ENCODE measurements at places on chromosomes 1 and 21. TPM values are rescaled to one million over a fixed set of nuclear protein-coding genes. Genes with fewer than 3 reads are reported as not detected.
A peak's percentile ranks its signal among the peaks of the same experiment; 100 is the strongest.

FCRL1 gene
- polyA plus RNA-seq, result 0.14 TPM

SMCP gene
- not detected for polyA plus RNA-seq

APOBEC4 gene
- not detected for polyA plus RNA-seq

HTR6 gene
- polyA plus RNA-seq, result 2.0 TPM

DNA sequence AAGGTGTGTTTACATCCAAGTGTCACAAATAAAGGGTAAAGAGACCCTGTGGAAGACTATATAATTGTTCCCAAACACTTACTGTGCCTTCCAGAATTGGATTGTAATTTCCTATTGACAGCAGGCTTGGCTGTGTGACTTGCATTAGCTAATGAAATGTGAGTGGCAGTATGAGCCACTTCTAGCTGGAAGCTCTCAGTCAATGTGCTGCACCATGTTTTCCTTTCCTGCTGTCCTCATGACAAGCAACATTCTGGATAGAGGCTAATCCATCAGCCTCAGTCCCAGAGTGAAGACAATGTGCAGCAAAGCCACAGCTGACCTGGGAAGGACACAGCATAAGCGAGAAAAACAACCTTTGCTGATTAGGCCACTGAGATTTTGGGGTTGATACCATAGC lies 5.9 kb upstream of the FOXJ3 start:
- DNase-seq, result no peak

DNA sequence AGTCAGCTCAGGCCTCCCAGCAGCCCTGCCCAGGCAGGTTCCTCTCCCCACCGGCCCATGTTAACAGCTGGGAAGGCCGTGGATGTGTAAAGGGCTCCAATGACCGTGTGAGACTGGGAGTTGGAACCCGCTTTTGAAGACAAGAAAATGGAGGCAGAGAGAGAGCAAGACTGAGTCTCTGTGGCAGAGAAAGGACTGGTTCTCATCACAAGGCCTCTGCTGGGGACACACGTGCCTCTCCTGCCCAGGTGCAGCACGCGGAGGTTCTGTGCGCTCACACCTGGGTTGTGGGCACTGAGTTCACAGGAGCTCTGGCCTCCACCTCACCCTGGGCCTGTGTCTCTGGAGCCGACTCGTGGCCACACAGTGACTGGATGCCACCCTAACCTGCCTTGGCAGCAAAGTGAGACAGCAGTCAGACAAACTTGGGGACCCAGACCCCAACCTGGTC lies 27.0 kb downstream of the RUNX3 start:
- no peak for DNase-seq

DNA sequence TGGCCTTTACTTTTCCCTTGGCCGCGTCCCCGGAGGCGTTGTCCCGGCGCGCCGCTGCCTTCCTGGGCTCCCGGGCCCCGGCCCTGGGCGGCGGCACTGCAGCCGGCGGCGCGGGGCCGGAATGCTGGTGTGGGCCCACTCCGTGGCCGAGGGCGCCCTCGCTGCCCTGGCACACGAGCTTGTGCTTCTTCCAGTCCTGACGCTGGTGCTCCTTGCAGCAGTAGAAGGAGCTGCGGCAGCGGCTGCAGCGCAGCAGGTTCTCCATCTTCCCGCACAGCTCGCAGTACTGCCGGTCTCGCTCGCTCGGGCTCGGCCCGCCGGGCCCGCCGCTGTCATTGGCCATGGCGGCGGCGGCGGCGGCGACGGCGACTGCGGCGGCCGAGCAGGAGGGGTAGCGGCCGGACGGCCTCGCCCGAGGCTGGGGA lies 529 bp downstream of the EGLN1 start:
- no peak for DNase-seq

KIF14 gene
- 7.9 TPM for polyA plus RNA-seq

DNA sequence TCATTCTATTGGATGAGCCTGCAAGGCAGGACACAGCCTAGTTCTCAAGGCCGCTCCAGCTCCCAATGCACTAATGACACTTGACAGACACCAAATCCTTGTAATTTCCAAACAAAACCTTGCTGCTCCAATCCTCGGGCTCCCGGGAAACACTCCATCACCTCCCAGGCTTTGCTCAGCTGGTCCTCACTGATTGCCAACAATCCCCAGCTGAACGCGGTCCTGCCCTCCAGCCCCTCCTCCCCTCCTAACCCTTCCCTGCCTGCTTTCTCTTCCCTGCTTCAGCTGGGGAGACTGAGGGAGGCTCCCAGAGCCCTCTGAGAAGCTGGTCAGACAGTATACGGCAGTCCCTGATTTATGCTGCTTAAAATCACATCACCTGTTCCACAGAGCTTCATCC lies 114.4 kb upstream of the TNR start:
- no peak for DNase-seq

DNA sequence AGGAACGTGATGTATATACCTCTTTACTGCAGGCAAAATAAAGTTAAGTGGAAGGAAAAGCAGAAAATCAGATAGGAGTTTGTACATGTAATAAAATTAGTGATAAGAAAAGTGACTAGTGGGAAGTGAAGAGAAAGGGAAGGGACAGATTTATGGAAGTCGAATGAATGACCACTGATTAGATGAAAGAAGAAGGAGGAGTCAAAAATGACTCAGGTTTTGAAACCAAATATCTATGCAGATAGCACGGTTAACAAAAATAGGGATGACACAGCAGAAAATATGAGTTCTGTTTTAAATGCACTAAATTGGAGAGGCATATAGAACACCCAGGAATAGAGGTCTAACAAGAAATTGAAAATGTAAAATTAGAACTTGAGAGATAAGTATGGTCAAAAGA lies 128.0 kb downstream of the HMCN1 start:
- no peak for DNase-seq

- no peak for DNase-seq
These were observed 14.6 kb downstream of the CHIT1 start for GRCh38 chr1:203214871-203215270.

PODN gene
- 1.1 TPM for polyA plus RNA-seq

DNA sequence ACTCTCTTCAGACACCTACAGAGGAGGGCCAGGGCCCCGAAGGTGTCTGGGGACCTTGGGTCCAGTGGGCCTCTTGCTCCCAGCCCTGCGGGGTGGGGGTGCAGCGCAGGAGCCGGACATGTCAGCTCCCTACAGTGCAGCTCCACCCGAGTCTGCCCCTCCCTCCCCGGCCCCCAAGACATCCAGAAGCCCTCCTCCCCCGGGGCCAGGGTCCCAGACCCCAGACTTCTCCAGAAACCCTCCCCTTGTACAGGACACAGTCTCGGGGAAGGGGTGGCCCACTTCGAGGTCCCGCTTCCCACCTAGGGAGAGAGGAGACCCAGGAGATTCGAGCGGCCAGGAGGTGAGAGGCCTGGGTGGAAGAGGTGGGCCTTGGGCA lies 3.7 kb downstream of the ADAMTSL4 start:
- DNase-seq, result no peak

CELA3B gene
- not detected for polyA plus RNA-seq

NEGR1 gene
- 2.8 TPM for polyA plus RNA-seq

DNA sequence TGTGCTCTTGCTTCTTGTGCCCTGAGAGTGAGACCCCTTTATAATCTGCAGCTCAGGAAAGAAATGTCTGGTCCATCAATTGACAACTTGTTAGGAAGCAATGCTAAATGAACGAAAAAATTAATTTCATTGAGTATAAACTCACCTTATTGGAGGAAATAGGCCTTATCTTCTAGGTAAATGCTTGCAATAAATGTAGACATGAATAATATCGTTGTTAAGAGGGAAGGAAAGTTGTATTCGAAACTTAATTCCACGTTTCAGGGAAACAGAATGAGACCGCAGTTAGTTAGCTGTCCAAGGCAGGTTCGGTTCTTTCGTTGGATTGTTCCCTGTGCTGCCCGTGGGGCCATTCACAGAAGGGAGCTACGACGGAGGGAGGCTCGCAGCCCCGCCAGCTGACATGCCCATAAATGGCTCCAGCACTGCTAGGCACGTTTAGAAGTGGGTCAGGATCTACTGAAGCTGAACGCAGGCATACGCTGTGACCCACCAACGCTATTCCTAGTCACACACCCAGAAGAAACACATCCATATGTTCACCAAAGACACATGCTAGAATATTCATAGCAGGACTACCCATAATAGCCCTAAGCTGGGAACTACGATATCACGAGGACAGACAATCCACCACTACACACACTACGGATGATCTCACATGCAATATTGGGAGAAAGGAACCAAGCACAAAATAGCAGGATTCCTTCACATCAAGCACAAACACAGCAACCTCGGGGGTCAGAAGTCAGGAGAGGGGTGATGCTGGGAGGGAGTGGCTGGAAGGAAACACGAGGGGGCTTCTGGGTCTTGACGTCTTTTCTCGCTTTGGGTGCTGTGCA lies 56.2 kb upstream of the LBR start:
- no peak for DNase-seq

MROH9 gene
- polyA plus RNA-seq, result not detected

DNA sequence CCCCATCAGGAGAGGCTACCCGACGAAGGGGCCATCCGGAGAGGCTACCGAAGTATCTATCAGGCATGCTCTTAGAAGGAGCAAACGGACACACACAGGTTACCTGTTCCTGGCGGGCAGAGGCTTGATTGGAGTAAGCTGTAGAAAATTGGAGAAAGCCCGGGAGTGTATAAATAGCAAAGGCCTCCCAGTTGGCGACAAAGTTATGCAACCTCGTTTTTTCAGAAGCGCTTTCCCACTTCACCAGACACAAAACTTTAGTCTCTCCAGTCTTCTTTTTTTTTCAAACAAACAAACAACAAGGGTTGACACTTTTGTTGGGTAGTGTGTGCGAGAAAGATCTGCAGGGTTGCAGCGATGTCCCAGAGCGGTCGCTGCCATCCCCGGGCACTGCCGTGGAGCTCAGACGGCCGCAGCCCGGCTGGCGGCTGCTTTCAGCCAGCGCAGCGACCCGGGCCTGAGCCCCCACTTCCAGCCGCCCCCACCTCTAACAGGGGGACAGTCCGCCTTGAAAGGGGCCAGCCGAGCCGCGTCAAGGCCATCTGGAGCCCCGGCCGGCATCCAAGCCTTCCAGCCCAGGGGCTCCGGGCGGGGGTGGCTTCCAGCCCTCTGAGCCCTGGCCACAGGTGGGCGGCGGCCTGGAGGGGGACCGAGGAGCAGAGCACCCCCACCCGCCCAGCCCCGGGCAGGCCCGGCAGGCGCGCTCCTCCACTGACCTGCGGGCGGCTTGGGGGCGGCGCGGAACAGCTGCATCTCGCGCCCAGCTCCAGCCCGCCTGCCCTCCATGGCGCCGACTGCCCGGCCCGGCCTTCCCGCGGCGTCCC lies 616 bp downstream of the MCOLN3 start:
- no peak for DNase-seq

VSIG8 gene
- 0.32 TPM for polyA plus RNA-seq

HUNK gene
- 19.6 TPM for polyA plus RNA-seq

DNA sequence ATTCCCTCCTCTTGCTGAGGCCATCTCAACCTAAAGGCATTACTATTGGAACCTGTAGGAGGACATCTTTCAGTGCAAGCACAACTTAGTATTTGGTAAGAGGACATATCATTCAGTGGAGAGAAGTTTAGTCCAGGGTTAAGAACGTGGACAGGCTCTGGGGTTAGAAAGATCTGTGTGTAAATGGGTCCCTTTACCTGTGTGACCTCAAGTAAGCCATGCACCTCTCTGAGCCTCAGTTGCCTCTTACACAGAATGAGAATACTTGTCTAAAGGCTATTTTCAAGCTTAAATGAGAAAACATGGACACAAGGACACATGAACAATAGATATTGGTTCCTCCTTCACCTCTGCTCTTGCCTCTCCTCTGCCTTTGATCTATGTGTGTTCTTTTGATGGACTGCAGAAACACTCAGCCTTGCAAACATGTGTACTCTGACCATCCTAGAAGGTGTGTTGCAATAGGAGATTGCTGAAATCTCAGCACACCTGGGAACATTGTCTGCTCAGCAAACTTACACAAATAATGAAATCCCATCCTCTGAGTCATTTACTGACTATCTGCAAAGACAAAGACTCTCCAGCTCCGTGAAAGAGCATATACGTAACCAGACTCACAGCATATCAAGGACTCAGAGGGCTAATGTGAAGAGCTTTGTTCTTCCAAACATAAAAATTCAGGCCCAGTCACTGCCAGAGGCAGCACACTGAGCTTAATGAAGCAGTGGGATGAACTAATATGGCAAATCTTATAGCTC lies 143.8 kb downstream of the DAB1 start:
- no peak for DNase-seq

GRCh38 chr21:28132713-28133112 lies 860.0 kb downstream of the LTN1 start:
- DNase-seq, result no peak

OR6N1 gene
- not detected for polyA plus RNA-seq

GRCh38 chr1:44250068-44250781 lies 37.0 kb downstream of the DMAP1 start:
- DNase-seq, result no peak

LCE6A gene
- polyA plus RNA-seq, result not detected

GRCh38 chr1:159421821-159422220 lies 10.2 kb upstream of the OR10J4 start:
- no peak for DNase-seq

DNA sequence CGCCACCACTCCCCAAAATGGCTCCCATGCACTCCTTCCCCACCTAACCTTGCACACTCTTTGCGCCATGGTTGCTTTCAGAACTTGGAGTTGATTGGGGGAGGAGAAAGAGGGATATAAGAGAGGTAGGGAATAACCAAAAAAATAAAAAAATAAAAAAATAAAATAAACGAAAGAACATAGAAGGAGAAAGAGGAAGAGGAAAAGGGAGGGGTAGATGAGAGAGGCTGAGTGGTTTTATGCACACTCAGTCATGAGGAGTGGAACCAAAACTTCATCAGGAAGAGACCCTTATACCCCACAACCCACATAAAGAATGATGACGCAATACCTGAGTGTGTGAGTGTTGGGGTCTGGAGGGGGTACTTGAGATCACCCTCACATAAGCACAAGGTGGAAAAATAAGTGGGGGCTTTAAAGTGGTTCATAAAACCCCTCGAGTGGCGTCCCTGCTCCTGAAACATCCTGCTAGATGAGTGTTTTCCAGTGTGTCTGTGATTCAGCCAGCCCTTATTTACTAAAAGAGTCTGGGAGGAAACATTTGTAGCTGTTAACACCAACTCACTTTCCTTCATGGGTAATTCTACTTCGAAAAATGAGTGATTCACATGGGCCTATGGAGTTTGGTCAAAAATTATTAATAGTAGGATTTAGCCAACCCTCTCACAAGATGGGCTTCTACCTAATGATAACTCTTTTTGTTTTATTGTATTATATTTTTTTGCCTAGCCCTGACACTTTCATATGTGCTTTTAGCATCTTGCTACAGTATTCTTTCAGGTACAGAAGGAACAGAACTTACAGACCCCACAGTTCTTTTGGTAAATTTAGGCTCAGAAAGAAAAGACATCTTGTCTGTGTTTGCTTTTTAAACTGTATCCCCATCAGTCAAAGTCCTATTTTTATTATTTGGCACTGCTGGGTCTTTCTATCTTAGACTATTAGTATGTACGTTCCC lies 5.2 kb downstream of the SLAMF1 start:
- DNase-seq, result no peak

DNA sequence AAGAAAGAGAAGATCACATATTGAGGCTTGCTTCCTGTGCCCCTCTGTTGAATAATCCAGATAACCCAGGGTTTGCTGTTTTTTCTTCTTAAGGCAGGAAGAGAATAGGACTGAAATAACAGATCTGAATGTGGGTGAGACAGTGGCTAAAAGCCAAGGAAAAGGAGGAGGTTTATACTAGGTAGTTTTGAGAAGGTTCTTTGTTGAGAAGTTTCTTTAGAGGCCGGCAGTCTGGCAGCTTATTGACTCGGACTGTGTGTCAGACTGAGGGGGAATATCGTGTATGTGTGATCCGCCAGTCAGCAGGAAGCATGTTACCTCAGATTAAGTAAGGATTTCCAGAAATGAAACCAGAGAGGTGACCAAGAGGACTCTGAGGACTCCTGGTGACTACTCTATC lies 119.8 kb downstream of the PLA2G4A start:
- no peak for DNase-seq

C1QB gene
- polyA plus RNA-seq, result 6.0 TPM

GRCh38 chr1:213982672-213983492 lies 4.9 kb upstream of the PROX1 start:
- DNase-seq, result peak; percentile 31
